Heart right ventricle (tissue), 16 donors: ENCODE measurements at places on chromosomes 7 and 10. TPM values are rescaled to one million over a fixed set of nuclear protein-coding genes. Genes with fewer than 3 reads are reported as not detected.

The TMEM140 gene
- polyA plus RNA-seq, result 6.1 TPM

The TUBB8 gene
- 0.04 TPM for polyA plus RNA-seq

The CALHM1 gene
- not detected for polyA plus RNA-seq

The PYROXD2 gene
- 3.1 TPM for polyA plus RNA-seq

The XRCC2 gene
- 0.06 TPM for polyA plus RNA-seq

The PRLHR gene
- polyA plus RNA-seq, result not detected

The PIP gene
- polyA plus RNA-seq, result not detected

The RPEL1 gene
- 0.01 TPM for polyA plus RNA-seq

The FAM20C gene
- 12.7 TPM for polyA plus RNA-seq

The FOXI2 gene
- polyA plus RNA-seq, result not detected

The SEPTIN14 gene
- polyA plus RNA-seq, result not detected

The AMZ1 gene
- 0.07 TPM for polyA plus RNA-seq

The GHRHR gene
- not detected for polyA plus RNA-seq

The CYP3A7 gene
- not detected for polyA plus RNA-seq

The NUDT13 gene
- 11.0 TPM for polyA plus RNA-seq

The CUTC gene
- 36.3 TPM for polyA plus RNA-seq

The TDRD1 gene
- polyA plus RNA-seq, result 0.22 TPM

The SVOPL gene
- not detected for polyA plus RNA-seq

The NEUROD6 gene
- not detected for polyA plus RNA-seq

The CDH23 gene
- 1.6 TPM for polyA plus RNA-seq

The OR9A2 gene
- not detected for polyA plus RNA-seq

The ACHE gene
- 0.94 TPM for polyA plus RNA-seq
